ENCODE measurements at places on chromosomes 3 and 15. TPM values are rescaled to one million over a fixed set of nuclear protein-coding genes. Genes with fewer than 3 reads are reported as not detected.

DNA sequence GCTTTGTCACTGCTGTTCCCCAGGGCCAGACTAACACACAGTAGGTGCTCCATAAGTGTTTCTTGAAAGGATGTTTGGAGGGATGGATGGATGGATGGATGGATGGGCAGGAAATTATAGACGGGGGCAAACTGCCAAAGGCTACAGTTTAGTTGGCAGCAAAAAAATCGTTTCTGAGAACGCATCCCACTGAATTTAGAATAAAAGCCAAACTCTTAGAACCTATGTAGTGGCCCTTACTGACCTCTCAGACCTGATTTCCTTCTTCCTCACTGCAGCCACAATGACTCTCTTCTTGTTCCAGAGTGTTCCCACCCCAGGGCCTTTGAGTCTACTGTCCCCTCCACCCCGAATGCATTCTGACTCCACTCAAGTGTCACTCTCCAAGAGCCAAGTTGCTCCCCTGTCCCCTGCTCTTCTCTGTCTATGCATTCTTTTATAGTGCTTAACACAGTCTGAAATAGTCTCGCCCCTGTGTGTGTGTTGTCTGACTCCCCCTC, 5.2 kb upstream of the GATA2 start:
- no peak overlapping the region for H3K4me3 ChIP-seq
- no peaks in the 10 kb centered on the region for H3K36me3 ChIP-seq
- H3K27me3 ChIP-seq = no peaks in the 10 kb centered on the region
- peak; percentile 33 for DNase-seq

The SAMD7 gene
- total RNA-seq = not detected

DNA sequence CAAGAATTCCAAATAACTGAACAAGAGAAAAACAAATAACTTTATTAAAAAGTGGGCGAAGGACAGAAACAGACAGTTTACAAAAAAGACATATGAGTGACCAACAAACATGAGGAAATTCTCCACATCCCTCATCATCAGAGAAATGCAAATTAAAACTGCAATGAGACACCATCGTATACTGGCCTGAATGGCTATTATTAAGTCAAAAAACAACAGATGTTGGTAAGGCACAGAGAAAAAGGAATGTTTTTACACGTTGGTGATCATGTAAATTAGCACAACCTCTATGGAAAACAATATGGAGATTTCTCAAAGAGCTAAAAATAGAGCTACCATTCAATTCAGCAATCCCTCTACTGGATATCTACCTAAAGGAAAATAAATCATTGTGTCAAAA, 1260.4 kb upstream of the ALCAM start:
- H3K36me3 ChIP-seq = no peaks in the 10 kb centered on the region
- H3K27me3 ChIP-seq = no peaks in the 10 kb centered on the region
- no peak overlapping the region for H3K27ac ChIP-seq
- no peak for DNase-seq

The SEMA7A gene
- total RNA-seq = 1.7 TPM

DNA sequence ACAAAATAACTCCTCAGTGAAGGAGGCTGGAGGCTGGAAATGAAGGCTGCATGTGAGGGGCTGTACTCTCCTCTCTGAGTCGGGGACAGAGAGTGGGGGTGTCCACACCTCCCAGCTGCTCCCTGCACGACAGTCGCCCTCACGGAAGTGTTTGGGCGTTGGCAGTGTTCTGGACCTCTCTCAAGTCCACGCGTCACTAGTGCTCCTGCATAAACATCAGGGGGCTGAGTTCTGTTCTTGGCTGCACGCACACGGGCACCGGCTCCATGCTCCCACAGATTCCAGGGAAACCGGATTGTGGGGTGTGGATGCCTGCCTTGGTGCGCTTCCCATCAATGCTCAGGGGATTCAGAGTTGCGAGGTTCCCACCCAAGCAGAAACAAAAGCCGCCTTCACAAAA, 7.4 kb downstream of the RASGRF1 start:
- no peaks in the 10 kb centered on the region for H3K36me3 ChIP-seq
- no peak overlapping the region for H3K4me3 ChIP-seq
- no peak overlapping the region for H3K27ac ChIP-seq
- H3K4me1 ChIP-seq = no peaks in the 10 kb centered on the region
- no peaks in the 10 kb centered on the region for H3K27me3 ChIP-seq
- no peak for DNase-seq

- H3K4me1 ChIP-seq = no peaks in the 10 kb centered on the region
- no peak for DNase-seq
- H3K27ac ChIP-seq = no peak overlapping the region
Measured at GRCh38 chr15:29092376-29093064, 177.1 kb downstream of the NSMCE3 start.

DNA sequence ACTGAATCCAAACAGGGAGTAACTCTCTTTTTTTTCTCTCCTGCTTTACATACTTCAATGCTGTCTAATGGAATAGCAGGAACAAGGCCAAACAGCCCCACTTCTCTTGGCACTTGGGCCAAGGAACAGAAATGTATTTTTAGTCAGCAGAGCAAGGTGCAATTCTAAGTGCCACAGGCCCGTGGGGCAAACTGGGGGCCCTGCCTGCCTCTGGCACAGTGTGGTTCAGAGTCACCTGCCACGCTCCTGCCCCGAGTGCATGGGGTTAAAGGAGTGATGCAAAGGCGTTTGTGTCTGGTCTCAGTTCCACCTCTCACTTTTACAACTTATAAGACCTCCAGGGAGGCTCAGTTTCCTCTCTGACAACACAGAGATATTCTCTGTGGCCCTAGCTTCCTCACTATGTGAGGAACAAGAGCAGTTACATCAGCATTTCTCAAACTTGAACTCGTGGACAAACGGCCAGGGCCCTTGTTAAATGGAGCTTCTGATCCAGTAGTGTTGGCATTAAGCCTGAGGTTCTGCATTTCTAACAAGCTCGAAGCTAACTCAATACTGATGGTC, 51.3 kb downstream of the LRIG1 start:
- H3K27me3 ChIP-seq = no peaks in the 10 kb centered on the region
- no peak overlapping the region for H3K27ac ChIP-seq
- no peak overlapping the region for H3K4me3 ChIP-seq

DNA sequence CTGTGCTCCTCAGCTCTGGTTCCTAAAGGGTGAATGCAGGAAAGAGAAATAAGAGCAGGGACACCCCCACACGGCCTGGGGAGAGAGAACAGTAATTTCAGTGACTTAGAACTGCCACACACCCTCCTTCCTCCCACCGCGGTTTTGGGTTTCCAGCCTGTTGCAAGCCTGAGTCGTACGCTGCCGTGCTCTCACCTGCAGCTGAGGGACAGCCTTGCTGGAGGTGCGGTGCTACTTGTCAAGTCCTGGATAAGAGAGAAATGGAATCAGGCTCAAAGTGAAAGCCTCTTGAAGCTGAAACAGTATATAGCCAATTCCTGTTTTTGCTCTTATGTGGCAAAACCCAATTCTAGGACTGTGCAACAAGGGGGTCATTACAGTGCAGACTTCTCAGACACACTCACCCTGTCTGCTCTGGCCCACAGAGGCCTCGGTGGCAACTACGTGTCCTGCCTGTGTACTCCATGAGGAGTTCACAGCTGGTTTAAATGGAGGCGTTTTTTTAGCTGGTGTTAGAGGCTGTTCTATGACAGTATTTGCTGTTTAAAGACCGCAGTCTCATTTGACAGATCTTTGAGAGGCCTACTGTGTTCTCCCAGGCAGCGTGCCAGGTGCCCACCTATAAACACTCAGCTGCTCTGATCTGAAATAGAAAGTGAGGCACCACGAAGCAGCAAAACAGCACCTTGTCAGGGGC, 42.9 kb downstream of the TBC1D2B start:
- peaks cover 34% of the 10 kb centered on the region for H3K4me1 ChIP-seq
- H3K27me3 ChIP-seq = no peaks in the 10 kb centered on the region
- peak; percentile 42 for DNase-seq
- H3K36me3 ChIP-seq = no peaks in the 10 kb centered on the region
- H3K4me3 ChIP-seq = no peak overlapping the region
- peak overlapping the region; percentile 65 for H3K27ac ChIP-seq

DNA sequence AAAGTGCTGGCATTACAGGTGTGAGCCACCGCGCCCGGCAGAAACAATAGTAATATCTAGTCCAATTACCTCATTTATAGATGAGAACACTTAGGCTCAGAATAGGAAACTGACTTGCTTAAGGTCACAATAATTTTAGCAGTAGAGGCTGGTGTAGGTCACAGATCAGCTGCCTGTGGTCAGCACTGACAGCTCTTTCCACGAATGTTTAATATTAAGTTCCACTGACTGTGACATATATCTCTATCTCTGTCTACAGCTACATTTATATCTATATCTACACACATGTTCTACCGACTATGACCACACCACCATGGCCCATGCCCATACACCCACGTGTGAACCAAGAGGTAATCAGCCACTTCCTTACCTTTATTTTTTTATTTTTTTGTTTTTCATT, 40.2 kb upstream of the DLG1 start:
- DNase-seq = no peak
- no peaks in the 10 kb centered on the region for H3K36me3 ChIP-seq
- no peaks in the 10 kb centered on the region for H3K27me3 ChIP-seq
- no peak overlapping the region for H3K4me3 ChIP-seq

DNA sequence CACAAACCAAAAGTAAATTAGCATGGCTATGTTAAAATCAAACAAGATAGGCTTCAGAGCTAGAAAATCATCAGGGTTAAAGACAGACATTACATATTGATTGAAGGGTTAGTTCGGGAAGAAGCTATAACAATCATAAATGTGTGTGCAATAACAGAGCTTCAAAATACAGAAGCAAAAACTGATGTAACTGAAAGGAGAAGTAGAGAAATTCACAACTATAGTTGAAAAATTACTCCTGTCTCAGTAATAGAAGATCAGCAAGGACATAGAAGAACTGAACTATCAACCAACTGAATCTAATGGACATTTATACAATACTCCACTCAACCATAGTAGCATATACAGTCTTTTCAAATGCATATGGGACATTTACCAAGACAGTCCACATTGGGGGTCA, 59.4 kb downstream of the MCTP2 start:
- H3K36me3 ChIP-seq = no peaks in the 10 kb centered on the region
- H3K27me3 ChIP-seq = no peaks in the 10 kb centered on the region
- no peak overlapping the region for H3K27ac ChIP-seq
- no peaks in the 10 kb centered on the region for H3K4me1 ChIP-seq
- no peak overlapping the region for H3K4me3 ChIP-seq

The PTH1R gene
- 0.46 TPM for total RNA-seq

- DNase-seq = no peak
- H3K27me3 ChIP-seq = no peaks in the 10 kb centered on the region
- H3K4me3 ChIP-seq = no peak overlapping the region
- no peaks in the 10 kb centered on the region for H3K4me1 ChIP-seq
- no peaks in the 10 kb centered on the region for H3K36me3 ChIP-seq
- no peak overlapping the region for H3K27ac ChIP-seq
Measured at GRCh38 chr15:31081056-31081455, 20.5 kb downstream of the TRPM1 start.

DNA sequence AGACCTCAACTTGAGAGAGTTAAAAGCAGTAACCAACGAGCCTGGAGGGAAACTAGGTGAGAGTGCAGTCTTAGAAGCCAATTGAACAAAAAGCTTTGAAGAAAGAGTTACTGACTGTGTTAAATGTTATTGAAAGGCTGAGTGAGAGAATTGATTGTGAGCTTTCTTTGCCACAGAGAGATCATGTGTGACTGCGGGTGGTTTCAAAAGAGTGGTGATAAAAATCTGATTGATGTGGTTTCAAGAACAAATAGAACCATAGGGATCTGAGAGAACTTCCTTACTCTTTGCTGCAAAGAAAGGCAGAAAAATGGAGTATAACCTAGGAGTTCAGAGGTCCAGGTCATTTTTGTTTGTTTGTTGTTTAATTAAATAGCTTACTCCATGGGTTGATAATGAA, 759.9 kb upstream of the ALCAM start:
- no peak for DNase-seq
- H3K36me3 ChIP-seq = no peaks in the 10 kb centered on the region
- H3K27ac ChIP-seq = no peak overlapping the region
- peaks cover 10% of the 10 kb centered on the region for H3K4me1 ChIP-seq
- no peaks in the 10 kb centered on the region for H3K27me3 ChIP-seq

DNA sequence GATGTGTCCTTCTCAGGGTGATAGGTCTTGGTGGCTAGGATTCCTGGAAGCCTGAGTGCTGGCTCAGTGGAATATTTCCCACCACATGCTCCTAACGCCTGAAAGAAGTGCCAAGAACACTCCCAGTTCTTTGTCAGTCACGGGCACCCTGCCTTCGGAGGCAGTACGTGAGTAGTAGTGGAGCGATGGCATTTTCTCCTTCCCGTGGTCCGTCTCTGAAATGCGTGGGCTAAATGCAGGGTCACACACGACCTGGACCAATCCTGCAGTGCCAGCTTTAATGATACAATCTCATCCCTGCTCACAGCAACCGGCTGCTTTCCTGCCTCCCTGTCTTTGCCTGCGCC, 14.5 kb downstream of the H1-8 start:
- H3K36me3 ChIP-seq = peaks cover 45% of the 10 kb centered on the region
- DNase-seq = no peak
- H3K4me1 ChIP-seq = peaks cover 40% of the 10 kb centered on the region
- H3K27ac ChIP-seq = no peak overlapping the region
- no peak overlapping the region for H3K4me3 ChIP-seq

GRCh38 chr3:23320586-23321570, 117.8 kb downstream of the UBE2E2 start:
- H3K27ac ChIP-seq = no peak overlapping the region
- no peaks in the 10 kb centered on the region for H3K36me3 ChIP-seq
- peaks cover 23% of the 10 kb centered on the region for H3K4me1 ChIP-seq
- H3K4me3 ChIP-seq = no peak overlapping the region
- no peak for DNase-seq
- no peaks in the 10 kb centered on the region for H3K27me3 ChIP-seq

The PATL2 gene
- total RNA-seq = not detected

The TM4SF1 gene
- total RNA-seq = 559 TPM

The ZDHHC19 gene
- not detected for total RNA-seq

DNA sequence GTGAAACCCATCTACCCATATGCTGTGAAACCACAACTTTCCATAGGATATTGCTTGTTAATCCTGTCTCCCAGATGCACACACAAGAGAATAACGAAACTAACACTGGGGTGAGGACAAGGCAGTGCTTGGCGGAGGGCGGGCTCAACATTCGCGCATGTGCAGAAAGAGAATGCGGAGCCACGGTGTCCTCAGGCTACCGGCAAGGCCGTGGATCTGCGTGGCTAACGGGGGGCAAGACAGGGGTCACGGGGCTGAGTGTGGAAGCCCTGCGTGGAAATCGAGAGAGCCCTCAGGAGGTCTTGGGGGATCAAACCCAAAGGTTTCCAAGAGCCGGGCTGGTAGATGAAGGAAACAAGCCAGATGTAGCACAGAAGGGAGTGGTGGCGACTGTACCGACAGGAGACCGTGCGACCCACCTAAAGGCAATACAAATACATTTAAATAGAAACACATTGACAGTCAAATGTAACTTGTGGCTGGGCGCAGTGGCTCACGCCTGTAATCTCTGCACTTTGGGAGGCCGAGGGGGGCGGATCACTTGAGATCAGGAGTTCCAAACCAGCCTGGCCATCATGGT, 48.5 kb upstream of the TRA2B start:
- H3K4me1 ChIP-seq = no peaks in the 10 kb centered on the region
- DNase-seq = no peak
- no peak overlapping the region for H3K4me3 ChIP-seq
- no peaks in the 10 kb centered on the region for H3K27me3 ChIP-seq
